Muscle of arm (tissue), 14 donors: ENCODE measurements at places on chromosomes 11 and 22.

DNA sequence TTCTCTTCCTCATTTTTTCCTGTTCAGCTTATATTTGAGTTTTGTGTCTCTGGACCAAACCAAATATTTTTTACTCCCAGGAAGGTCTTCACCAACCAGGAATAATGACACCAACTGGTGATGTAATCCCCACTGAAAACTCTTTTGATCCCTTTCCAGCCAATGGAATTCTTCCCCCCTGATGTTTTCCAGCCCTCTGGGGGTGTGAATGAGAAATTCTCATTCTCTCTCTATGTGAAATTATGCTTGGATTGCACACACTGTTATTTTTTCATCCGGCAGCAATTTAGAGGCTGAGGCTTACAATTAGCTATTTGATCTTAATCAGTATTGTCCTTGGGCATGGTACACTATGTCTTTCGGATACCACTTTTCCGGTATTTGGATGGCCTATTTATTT lies 39.5 kb upstream of the SLC1A2 start:
- no peak for DNase-seq

DNA sequence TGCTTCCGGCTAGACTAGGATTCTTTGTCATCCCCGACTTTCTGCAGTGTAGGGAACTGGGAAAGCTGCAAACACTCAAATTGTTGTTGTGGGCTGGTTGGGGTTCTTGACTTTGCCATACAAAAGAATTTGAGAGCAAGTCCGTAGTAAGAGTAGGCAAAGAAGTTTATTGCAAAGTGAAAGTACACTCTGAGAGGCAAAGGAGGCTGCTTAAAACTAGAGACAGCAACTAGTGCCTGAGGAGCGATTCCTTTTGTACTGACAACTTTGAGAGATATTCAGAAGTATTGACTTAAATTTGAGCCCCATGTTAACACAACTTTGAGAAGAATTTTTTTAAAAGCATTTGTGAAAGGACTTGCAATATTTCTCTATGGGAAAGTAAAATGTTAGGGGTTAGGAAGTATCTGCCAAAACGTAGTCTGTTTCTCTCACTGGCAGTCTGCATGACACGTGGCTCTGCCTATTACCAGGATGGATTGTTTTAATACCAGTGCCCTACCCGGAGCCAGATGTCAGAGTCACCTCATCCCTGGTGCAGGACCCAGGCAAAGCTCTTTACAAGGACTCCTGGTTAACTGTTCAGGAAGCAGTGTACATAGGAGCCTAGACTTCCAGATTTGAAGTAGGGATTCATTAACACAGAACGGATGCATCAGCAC lies 85.0 kb upstream of the CLPB start:
- no peak for DNase-seq

GRCh38 chr11:27025312-27025955 lies 15.2 kb upstream of the BBOX1 start:
- DNase-seq: no peak

DNA sequence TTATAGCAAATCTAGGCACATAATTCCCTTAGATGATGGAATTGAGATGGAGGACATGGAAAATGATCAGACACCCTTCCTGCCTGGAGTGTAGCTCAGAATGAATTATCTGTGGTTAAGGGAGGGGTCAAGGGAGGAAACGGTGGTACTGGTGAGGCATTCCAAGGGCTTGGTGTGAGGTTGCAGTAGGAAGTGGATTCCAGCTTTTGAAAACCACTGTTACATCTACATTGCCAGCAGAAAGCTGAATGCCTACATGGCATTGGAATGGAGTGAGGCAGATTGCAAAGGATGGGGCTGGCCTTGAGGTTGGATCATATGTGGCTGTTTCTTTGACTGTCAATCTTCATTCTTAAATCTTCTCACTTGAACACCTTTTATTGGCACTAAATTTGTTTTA lies 684.4 kb downstream of the NTM start:
- DNase-seq: no peak

GRCh38 chr11:130403271-130403804 lies 25.1 kb downstream of the ADAMTS8 start:
- DNase-seq: peak; percentile 71

DNA sequence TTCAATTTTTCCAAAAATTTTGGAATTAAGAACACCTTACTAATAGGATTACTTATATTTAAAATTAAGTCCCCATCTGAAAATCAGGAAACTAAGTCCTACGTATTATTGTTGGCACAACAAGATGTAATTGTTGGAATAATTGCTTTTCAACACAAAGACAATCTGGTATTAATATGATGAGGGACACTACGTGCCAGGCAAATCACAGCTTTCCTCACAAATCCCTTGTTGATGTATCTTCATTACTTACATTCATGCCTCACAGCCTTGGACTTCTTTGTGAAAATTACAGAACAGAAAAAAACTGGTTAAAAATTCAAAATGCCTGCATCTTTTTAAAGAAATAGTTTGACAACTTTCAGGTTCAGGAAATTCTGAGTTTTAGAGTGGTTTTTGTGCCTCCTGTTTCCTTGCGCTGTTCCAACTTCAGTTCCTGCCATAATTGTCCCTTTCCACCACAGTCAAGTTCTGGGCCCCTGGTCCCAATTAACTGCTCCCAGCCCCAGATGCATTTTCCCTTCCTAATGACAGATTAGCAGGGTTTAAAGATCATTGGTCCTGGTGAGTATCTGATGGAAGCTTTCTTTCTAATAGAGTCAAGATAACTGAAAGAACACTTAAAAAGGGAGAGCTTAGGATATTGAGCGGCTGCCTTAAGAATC lies 23.3 kb upstream of the CCDC34 start:
- no peak for DNase-seq

GRCh38 chr11:115996125-115996807 lies 492.1 kb upstream of the CADM1 start:
- DNase-seq: no peak

GRCh38 chr22:47561766-47562165 lies 799.3 kb downstream of the TBC1D22A start:
- no peak for DNase-seq

- DNase-seq: no peak
Measured at GRCh38 chr11:72009156-72009555, 10.4 kb downstream of the IL18BP start.

DNA sequence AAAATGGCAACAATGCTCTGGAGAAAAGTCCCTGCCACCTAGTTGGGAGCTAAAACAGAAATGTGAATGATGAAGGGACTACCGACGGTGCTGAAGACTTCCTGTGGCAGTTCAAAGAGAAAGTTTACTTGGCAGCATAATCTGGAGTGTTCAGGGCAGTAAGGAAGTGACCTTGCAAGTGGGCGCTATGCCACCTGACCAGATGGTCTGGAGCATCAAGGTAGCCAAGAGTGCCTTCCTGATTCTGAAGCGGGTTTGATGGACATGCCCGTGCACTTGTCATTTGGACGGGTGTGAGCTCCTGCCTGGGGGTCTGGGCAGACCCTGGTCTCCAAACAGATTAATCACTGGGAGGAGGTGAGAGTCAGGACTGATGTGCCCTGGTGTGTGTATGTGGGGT lies 1.8 kb upstream of the SNX19 start:
- DNase-seq: no peak
